Suppressor macrophage treated with lipopolysaccharide for 1 hour (primary cell): ENCODE measurements at places on chromosomes 2 and 18.

DNA sequence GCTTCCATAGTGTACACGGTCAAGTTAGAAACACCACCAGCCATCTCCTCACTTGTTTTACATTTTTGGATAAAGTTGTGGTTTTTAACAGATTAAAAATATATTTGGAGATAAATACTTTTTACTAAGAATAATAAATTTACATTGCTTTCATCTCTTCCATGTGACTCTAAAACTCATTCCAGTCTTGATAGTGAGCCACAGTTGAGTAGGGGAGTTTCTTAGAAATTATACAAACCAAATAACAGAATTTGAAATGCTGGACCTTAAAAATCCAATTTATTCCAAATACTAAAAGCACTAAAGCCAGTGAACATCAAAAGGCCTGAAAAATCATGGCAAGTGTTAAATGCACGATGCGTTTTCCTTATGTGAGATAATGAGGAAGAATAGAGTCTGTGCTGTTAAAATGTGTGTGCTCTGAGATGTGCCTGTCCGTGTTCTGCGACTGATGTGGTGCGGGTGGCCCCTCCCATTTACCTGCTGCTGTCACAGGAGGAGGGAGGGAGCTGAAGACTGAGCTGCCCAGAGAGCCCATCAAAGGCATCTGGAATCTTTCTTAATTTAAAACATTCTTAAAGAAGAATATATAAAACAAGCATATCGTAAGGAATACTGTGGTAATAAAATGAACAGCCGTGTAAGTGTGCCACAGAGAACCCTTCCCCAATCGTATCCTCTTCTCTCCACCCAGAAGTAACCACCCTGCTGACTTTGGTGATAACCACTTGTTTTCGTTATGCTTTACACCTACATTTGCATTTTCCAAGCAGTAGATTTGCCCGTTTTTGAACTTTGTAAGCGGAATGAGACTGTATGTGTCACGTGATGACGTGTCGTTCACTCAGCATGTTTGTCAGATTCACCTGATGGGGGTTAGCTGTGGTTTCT, 57.0 kb upstream of the TXNDC2 start:
- peak; percentile 29 for DNase-seq

GRCh38 chr2:212337486-212338343, 200.9 kb downstream of the ERBB4 start:
- no peak for DNase-seq

GRCh38 chr18:62450546-62451410, 72.0 kb upstream of the ZCCHC2 start:
- DNase-seq = peak; percentile 90

DNA sequence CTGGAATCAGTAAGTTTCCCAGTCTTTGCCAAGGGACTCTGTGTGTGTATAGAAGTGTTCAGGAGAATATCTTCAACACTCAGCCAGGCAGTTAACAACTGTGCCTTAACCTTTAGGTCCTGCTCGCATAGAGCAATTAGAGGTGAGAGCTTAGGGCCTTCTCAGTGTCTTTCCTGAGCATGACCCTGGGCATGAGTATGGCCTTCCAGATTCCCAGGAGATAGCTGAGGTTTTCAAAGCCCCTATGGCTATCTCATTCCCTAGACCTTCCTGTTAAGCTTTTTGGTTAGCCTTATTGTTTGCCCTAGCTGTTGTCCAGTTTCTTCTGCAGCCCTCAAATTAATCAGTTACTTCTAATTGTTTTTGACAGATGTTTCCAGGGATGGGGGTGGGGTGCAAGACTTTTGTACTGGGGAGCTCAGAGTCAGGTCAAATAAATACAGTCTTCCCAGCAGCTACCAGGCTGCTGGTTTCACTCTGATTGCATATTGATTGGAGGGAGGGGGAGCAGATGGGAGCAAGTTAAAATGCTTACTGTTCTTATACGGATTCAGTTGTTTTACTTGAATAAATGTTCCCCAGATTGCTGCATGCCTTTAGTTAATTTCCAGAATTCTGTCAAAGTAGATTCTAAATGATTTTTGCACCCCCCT, 23.1 kb downstream of the PDK1 start:
- DNase-seq = no peak

DNA sequence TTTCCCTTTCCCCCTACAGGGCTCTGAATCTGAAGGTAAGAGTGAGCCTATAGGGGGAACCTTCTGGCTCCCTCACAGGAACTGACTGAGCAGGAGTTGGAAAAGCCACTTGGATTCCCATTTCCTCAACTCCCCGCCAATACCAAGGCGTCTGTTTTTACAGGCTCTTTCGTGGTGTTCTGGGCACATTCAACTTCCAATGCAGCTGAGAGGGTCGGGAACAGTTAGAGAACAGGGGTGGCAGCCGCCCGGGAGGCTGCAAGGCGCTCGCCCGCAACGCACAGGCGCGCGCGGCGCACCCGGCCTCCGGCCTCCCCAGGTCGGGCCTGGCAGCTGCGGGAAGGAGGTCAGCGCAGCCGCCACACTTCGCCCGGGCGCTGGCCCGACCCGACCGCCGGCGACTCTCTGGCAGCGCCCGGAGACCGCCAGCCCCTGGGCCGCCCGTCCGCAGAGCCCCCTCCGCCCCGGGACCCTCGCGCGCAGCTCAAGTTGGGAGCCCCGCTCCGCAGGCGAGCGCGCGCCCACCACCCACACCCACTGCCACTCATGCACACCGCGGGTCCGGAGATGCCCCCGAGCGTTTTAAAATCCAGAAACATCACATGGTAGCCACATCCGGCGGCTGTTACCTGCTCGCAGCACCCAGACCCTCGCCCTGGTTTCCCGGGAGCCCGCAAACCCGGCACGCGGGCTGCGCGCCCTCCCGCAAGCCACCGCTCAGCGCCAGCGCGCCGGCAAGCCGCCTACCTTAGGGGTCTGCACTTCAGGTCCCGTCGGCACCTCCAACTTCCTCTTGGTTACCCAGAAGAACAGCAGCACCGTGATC, 816 bp downstream of the GALNT14 start:
- peak; percentile 21 for DNase-seq

DNA sequence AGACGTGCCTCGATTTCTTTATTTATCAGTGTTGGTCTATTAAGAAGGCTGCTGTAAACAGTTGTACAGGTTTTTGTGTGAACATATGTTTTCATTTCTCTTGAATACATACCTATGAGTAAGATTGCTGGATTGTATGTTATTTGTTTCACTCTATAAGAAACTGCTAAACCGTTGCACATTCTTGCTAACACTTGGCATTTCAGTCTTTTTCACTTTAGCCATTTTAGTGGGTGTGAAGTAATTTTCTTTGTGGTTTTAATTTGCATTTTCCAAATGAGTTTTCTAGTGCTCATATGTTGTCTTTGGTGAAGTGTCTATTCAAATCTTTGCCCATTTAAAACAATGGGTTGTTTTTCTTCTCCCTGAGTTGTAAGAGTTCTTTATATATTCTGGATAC, 221.5 kb upstream of the SMAD7 start:
- no peak for DNase-seq

DNA sequence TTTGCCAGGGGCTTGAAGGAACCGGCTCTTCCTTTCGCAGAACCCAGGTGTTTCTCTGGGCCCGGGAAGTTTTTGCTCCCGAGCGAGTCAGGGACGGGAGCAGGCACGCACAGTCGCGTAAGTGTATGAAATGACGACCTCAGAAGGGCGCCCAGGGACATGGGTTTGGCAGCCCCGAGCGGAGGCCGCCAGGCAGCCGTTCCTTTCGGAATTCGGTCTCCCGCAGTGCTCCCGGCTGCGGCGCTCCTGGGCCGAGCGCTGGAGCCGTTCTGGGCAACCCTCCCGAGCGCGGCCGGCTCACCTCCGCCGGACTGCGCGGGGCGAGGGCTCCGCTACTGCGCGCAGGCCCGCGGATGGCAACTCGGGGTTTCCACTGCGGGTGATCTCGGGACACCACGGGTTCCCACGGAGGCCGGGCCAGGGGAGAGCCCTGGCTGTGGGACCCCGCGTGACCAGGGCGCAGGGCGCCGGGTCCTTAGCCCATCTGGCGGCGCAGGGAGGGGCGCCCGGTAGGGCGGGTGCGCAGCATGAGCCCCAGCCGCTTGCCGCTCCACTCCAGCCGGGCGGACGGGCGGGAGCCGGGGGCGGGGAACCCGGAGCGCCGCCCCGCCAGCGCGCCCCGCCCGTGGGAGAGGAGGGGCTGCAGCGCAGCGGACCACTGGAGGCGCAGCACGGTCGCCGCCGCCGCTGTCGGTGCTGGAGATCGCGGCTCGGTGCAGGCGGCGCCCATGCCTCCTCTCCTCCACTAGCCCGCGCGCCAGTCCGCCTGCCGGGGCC, at the start of gene OSBPL6:
Gene OSBPL6 (plus strand): TSS at position 690 of the 777 bp plus-strand sequence. CDS start 111,673 bp downstream, outside the sequence.
- peak; percentile 92 for DNase-seq

DNA sequence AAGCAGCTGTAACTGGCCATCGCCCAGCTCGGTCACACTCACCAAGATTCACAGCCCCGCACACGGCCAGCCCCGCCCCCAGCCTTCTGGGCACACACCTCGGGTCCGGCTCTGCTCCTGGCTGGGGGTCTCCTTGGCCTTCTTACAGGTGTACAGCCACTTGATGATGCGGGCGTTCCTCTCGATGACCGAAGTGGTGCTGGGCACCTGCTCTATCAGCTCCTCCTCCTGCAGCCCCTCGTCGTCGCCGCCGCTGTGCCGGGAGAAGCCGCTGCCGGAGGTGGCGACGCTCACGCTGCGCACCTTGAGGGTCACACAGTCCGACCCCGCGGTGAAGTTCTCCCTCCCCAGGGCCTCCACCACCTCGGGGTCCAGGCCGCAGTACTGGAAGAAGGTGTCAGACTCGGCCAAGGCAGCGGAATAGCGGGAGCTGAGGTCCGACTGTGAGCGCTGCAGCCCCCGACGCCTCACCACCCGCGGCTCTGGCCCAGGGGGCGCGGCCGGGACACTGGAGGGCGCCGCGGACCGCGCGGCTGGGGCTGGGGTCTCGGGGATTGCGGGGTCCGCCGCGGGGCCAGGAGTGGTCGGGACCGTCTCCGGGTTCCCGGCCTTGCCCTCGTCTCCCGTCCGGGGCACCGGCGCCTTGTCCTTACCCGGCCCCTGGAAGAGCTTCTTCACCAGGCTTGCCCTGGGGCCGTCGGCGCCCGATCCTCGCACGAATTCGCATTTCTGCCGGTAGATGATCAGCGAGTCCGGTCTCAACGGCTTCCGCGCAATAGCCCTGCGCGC, 769 bp downstream of the FAM110C start:
- DNase-seq = no peak

DNA sequence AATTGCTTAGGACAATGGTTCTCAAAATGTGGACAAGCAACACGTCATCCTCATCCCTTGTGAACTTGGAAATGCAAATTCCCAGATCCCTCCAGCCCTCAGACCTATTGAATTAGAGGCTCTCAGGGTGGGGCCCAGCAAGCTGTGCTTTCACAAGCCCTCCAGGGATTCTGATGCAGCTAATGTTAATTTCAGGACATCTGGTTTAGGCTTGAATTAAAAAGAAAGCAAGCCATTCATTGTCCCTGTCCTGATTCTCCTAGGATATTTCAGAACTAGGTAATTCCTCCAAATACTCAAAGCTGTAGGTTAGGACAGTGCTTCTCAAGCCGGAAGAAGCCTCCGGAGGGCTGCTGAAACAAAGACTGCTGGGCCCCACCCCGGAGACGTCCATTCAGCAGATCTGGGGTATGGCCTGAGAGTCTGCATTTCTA, 26.0 kb upstream of the GLI2 start:
- no peak for DNase-seq

- DNase-seq = peak; percentile 18
Measured at GRCh38 chr2:11257964-11258363, 86.5 kb downstream of the ROCK2 start.

- DNase-seq = no peak
Measured at GRCh38 chr2:50395605-50396297, 636.2 kb downstream of the NRXN1 start.

DNA sequence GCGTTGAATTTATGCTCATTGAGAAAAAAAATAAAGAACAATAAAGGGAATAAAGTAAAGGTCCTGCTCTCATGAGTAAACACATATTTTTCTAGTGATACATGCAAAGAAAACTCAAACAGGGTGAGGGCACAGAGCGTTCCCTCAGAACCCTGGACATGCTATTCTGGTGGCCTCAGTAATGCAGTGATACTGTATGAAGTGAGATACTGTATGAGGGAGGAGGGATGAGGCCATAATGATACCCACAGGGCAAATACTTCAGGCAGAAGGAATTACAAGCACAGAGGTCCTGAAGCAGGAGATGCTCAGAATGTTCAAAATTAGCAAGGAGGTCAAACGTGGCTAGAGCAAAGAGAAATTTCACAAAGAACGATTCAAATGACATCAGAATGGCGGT, 28.4 kb upstream of the RNU4ATAC start:
- DNase-seq = no peak

DNA sequence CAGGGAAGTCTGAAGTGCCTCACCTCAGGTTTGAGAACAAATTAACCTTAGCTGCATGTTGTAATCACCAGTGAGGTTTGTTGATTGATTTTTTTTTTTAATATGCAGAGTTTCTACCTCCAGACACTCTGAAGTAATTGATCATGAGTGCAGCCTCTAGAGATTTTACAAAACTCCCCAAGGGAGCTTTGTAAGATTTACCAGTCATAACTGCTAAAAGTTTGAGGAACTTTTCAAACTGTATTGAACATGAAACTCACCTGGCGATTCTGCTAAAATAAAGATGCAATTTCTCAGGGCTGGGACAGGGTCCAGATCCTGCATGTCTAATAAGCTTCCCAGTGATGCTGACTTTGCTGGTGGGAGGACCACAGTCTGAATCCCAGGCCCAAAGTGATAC, 339.6 kb upstream of the DCC start:
- DNase-seq = no peak

DNA sequence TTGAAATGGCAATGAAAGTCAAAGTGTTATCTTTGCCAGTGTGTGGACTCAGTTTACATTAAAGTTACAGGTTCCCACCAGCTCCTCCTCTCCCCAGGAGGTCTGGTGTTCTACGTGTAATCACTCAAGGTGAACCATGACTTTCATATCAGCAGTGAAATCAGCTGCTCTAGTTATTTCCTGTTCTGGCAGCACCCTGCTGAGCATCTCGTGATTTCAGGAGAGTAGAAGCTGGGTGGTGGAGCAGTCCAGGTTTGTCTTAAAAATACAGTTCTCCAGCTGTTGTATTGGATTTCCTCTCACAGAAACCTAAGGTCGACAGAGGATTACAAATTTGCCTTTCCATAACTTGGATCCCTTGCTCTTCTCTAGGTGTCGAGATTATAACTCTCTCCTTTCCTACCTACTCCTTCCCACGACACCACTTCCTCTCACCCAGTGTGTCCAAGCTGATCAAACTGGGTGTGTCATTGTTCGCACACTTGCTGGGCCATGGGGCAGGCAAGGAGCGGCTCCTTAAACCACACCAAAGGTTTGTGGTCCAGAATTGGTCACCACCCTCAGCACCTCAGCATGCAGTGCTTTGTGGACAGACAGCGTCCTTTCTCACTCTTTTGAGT, 13.0 kb upstream of the ARHGAP25 start:
- DNase-seq = no peak
